ENCODE measurements at places on chromosomes 6 and 20.

DNA sequence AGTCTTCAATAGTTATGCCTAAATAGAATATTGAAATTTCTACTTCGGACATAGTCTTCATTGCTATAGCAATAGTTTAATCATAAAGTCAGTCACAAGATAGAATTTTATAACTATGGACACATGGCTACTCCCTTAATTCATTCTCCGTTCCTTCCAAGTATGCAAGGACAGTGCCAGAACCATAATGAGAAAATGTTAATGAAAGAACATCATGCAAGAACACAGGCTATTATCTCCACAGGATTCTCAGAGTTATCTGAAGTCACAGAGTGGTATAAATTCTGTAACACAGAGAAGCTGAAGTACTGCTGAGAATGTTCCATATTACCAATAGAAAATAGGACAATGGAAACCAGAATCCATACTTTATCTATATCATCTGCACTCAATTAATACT, 826.2 kb downstream of the EPHA7 start:
- DNase-seq, result no peak

GRCh38 chr20:51533291-51534172, 9.0 kb downstream of the NFATC2 start:
- peak; percentile 67 for DNase-seq

GRCh38 chr6:55678330-55679224, 99.6 kb upstream of the HMGCLL1 start:
- DNase-seq, result no peak

DNA sequence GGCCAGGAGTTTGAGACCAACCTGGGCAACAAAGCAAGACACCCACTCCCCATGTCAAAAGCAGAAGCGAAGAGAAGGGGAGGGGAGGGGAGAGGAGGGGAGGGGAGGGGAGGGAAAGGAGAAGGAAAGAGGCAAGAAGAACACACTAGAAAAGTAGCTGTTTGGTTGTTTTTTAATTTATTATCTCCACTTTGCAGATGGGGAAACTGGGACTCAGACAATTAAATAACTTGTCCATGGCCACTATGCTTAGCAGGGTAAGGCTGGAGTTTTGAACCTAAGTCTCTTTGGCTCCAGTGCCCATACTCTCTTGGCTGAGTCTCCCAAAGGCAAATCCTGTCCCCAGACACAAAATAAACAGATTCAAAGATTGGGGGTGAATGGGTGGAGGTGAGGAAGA, 12.4 kb upstream of the GHRH start:
- no peak for DNase-seq

DNA sequence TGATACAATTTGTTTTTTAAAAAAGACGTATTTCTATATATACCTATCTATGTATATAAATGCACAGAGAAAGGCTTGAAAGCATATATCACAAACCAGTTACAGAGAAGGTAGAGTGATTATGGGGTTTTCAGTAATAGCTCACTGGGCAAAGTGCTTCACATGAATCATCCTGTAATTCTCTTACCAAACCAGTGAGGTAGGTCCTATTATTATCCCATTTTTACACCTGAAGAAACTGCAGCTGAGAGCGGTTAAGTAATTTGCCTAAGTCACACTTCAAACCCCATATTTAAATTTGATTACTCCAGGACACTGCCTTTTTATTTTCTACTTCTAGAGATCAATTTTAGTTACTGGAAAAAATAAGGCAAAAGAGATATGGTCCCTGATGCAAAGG, 4.4 kb downstream of the GSS start:
- DNase-seq, result no peak

GRCh38 chr6:137102851-137103492, 58.2 kb upstream of the IL20RA start:
- no peak for DNase-seq

DNA sequence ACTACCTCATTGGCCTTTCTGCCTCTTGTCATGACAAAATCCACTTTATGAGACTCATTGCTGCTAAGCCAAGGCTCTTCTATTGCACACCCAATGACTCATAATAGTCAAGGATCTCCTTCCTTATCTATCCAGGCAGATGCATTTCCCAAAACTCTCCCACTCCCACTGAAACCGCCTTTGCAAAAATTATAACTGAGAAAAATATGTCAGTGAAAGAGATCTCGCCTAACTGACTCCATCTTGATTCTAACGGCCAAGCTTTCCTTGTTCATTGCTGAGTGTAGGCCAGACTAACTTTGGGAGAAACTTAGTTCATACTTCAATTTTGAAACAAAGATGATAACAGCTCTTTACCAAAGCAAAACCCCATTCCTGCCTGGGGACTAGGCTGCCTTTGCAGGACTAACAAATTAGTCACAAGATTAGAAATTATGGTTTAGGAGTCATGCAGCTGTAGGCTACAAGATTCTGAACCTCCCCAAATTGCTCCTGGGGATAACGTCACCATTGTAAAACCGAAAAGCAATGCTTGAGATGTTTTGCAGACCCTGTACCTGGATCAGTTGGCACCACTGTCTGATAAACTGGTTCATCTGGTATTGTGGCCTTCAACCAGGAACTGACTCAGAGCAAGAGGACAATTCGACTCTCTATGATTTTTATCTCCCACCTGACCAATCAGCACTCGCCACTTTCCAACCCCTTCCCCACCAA, 47.1 kb downstream of the HAO1 start:
- DNase-seq, result no peak

DNA sequence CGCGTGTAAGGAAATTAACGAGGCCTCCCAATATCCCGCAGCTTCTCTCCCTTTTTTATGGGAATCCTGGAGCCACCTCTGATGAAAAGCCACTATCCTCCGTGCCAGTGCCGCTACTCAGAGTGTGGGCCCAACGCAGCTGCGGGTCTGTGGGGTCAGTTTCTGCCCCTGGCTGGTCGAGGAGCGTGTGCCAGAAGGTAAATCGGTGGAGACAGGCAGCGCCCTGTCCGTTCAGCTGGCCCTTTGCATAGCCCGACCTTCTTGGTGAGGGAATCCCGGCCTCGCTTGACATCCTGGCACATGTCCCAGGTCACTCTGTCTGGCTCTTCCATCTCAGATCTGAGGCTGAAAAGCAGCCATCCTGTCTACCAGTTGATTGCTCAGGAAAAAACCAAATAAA, 4.6 kb downstream of the THBS2 start:
- no peak for DNase-seq

DNA sequence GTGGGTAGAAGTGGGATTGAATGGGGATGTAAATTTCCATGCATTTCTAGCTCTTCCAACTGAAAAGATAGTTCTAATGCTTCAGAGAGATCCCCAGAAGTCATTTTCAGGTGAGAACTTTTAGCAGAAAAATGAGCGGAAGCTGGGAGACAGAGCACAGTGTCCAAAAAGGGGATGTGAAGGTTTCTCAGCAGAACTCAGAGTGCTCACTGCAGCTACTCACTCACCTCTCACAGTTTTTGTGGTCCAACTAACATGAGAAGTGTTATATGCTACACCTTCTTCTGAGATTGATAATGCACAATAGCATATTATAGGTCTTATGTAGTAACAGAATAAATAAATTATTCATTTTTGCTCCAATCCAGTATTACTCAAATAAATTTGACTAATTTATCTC, 519.2 kb upstream of the HS3ST5 start:
- no peak for DNase-seq

DNA sequence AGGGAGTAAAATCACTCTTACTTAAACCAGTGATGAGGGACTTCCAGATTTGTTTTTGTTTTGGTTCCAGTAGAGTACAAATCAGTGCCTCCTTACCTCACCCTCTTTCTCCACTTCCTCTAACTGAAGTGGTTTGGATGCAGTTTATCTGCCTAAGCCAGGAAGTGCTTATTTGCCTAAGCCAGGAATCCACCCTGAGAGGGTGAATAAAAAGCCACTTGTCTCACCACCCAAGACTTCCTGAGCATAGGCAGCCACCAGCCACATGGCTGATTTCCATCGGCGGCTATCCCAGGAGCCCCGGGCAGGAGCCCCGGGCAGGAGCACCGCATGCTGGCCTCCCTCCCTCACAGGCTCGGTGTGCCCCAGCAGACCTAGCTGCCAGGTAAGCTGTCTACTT, 12.0 kb downstream of the LRP11 start:
- no peak for DNase-seq

DNA sequence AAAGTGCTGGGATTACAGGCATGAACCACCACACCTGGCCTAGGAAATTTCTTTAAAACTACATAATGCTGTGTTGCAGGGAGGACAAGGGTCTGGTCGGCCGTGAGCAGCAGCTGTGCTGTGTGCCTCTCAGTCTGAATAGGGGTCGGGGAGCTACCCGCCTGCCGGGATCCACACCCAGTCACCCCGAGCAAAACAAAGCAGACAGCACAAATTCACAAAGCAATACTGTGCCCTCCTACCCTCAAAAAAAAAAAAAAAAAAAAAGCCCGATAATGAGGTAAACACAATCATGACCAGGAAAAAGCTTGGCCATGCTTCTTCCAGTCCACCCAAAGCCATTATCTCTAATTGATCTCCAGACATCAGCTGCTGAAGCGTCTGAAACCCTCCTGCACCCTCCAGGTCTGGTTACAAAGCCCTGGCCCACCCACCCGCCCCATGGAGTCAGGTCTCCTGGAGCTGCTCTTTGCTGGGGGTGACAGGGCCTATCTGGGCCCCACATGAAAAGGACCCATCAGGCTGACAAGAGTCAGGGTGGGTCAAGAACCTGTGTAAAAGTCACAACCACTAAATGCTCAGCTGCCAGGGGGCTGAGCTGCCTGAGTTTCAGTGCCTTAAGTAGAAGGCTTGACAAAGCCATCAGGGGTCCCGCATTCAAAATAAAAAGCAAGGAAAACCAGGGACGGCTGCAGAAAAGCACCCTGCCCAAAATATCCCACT, 88.2 kb downstream of the NOL4L start:
- no peak for DNase-seq

DNA sequence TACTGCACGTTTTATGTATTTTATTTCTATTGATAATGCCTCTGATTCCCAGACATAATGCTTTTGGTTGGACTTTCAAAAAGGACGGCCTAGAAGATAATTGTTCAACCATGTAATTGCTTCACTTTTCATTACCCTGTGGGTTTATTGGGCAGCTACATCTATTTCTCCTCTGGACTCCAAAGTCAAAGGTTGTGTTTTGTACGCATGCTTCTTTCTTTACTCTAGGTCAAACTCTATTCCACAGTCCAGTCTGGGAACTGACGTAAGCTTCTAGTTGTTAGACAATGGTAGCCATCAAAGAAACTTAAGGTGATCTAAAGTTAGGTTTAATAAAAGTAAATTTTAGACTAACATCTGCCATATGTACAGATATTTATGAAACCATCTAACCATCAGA, 6.6 kb upstream of the SLC17A3 start:
- DNase-seq, result no peak

- peak; percentile 48 for DNase-seq
These were observed 16.2 kb upstream of the TGM2 start for GRCh38 chr20:38181207-38181801.

DNA sequence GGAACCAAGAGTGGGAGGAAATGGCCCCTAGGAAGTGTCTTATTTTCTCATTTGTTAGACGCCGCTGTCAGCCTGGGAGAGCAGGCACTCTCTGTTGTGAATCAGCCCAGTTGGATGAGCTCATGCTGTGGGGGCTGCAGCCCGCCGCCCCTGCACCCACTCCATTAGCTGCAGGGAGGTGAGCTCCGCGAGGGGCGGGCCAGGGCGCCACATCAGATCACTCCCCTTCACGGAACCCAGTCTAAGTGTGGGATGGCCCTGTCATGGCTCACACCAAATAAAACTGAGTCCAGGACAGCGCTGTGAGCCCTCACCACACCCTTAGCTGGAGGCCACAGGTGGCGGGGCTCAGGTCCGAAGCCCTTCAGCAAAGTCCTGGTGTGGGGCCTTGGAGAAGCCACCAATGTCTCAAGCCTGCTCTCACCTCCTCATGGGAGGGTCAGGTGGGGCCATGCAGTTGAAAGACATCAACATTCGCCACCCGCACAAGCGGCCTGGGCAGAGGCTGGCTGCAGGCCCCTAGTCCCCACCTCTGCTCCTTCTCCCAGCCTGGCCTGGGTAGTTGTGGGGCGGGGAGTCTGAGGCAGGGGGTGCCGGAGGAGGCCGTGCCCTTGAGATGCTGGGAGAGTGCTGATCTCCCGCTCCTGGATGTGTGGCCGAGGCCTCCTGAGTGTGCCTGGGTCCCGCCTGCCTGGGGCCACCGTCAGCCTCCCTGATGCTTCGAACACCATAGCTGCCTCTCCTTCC, 66.2 kb upstream of the SLCO4A1 start:
- DNase-seq, result no peak

DNA sequence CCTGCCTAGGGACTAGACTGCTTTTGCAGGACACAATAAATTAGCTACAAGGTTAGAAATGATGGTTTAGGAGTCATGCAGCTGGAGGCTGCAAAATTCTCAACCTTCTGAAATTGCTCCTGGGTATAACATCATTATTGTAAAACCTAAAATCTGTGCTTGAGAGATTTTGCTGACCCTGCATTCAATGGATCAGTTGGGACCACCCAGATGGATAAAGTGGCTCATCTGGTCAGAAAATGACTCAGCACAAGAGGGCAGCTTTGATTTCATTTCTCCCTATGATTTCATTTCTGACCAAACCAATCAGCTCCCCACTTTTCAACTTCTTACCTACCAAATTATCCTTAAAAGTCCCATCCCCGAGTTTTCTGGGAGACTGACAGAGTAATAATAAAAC, 367.3 kb upstream of the AGPAT4 start:
- DNase-seq, result no peak

- DNase-seq, result no peak
These were observed 41.7 kb upstream of the TULP4 start for GRCh38 chr6:158270389-158271127.

DNA sequence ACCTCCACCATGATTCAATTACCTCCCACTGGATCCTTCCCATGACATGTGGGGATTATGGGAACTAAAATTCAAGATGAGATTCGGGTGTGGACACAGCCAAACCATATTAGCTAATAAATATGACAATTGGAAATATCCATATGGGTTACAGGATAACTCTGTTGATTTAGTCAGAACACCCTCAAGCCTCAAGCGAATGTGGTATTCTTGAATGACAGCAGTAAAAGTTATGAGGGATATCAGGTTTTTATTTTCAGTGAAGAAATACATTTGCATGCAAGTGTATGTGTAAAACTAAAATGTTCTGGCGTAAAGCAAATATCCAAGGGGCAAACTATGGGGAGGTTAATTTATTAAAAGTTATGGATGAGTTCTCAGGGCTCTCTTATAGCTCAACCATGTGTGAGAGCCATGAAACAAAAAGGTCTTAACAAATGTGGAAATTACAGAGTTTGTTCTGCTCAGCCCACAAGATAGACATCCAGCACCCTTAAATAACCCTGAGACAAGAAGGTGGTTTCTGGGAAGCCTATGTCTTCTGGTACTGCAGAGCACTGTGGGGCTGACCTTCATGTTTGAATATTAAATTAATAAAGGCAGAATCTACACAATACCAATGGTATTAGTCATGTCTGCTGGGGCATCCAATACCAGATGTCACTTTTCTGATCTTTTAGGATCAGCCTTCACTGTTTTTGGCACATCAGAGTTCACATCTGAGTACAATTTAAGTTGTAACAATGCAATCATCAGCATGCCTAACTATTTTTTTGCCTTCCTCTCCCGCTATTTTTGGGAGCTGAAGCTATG, 370.5 kb upstream of the RSPO3 start:
- no peak for DNase-seq
